ENCODE measurements at places on chromosomes 5 and 9.

GRCh38 chr5:170112876-170113521 is 7.3 kb downstream of the FOXI1 start:
- DNase-seq = no peak

- no peak for DNase-seq
Observed at GRCh38 chr9:122116040-122116439, 22.9 kb upstream of the TTLL11 start.

- no peak for DNase-seq
Observed at GRCh38 chr5:31996909-31997308, 177.2 kb downstream of the GOLPH3 start.

DNA sequence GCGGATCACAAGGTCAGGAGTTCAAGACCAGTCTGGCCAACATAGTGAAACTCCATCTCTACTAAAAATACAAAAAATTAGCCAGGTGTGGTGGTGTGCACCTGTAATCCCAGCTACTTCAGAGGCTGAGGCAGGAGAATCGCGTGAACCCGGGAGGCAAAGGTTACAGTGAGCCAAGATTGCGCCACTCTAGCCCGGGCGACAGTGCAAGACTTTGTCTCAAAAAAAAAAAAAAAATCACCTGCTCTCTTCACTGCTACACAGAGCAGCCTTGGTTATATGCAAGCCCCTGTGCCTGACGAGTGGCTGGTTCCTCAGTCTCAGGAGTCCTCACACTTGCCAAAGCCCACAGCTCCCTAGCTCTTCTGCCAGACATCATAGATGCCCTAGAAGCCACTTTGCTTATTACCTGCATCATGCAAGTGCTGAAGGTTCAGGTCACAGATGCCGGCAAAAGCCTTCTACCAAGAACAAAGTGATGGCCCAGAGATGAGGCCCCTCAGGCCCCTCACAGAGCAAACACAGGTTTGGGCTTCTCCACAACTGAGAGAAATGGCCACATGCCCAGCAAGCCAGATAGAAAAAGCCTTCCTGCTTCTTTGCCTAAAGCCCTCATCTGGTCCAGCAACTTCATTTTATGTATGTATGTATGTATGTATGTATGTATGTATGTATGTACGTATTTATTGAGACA is 176.4 kb downstream of the AUH start:
- no peak for DNase-seq

DNA sequence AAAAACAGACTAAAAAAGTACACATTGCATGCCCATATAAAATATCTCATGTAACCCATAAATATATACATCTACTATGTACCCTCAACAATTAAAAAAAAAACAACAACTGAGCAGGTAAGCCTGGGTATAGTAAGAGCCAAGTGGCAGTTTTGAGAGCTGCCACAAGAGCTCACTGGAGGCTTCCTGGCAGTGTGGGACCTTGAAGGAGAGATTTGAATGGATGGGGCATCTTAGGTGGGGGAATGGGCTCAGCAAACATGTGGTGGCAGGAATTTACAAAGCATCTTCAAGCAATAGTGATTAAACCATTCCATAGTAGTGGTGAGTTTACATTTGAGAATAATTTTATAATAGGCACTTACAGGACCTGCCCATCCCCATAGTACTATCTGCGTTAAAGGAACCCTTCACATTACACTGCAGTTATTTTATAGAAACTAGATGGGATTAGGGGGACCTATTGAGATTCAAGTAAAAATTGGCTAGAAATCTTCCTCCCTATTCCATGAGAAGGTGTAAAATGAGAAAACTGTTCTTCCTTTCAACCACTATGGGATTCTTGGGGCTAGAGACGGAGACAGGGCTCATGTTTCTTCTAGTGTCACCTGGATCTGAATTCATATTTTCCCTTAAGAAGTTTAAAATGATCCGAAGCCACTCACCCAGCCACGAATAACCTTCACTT is 6.9 kb downstream of the MEGF10 start:
- DNase-seq = no peak

- DNase-seq = no peak
Observed at GRCh38 chr5:8598356-8598755, 729.4 kb downstream of the MTRR start.

DNA sequence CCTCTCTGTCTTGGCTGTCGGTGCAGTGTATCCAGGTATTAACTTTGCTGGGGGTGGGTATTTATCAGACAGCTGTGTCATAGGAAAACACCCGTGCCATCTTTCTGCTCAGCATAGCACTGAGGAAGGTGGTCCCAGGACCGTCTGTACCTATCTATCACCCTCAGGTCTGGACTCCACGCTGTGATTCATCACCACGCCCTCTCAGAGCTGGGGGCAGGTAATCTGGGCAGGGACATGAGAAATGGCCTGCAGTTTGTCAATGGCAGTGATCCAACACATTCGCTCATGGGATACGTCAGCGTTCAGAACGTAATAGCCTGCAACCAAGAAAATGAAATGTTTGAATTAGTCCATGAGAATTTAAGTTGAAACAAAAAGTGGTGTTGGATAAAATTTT is 151.6 kb upstream of the MAP1B start:
- DNase-seq = no peak

GRCh38 chr9:126397056-126397455 is 70.4 kb downstream of the MVB12B start:
- DNase-seq = no peak

DNA sequence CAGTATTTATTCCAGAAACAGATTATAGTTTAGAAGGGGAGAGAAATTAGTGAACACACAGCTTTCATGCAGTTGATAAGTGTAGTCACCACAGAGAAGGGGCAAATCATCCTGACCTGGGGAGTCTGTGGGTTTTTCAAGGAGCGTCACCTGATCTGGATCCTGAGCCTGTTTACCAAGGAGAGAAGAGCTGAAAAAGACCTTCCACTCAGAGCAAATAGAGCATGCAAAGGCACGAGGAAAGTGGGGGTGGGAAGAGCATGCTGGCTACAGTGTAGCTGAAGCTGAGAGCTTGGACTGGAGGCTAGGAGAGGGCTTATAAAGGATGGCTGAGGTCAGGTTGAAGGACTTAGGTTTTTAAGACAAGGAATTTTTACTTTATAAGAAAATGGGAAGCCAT is 30.4 kb downstream of the ACO1 start:
- DNase-seq = no peak

DNA sequence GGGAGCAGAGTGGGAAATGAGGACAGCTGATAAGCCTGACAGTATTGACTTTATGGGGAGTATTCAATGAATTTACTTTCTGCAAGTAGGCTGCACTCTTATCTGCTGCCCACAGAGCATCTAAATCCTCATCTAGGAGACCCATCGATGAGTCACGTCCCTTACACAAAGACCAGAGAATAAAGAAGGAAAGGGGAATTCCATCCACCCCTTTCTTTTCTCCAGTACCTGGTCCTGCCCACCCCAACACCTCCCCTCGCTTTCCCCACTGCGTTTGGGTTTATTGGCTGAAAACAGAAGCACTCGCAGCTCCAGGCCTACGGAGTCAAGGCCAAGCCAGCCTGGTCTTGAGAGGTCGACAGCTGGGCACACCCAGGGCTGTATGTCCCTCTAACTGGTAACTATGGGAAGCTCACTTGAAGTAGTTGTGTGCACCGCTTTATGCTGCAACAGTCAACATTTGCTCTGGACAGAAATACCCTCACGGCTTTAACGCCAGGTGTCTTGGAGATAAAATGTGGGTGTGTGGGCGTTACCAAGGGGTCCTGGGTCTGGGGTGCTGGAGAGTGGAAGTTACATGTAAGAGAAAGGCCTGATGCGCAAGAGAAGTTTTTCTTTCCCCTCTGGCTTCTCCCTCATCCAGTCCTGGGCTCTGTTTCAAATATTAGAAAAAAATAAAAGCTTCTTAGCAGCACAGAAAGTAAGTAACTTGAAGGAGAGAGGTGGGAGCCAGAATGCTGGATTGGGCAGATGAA is 14.5 kb upstream of the TAL2 start:
- no peak for DNase-seq

DNA sequence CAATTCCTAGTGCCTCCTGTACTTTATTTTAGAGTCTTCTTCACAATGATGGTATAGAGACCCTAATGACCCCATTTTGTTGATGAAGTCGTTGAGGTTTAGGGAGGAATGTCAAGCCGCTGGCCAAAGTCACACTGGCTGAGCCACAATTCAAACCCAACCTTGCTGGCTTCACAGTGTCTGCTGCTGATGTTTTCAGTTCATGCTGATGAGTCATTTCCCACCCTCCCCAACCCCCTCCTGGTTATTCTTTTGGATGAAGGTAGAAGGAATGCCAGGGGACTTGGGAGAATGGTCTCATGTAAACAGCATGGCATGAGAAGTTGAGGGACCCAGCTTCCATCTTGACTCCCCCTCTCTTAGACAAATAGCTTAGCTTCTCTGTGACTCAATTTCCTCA is 68.6 kb downstream of the TMEM252 start:
- DNase-seq = no peak
